C1 segment of cervical spinal cord (tissue), 14 donors: ENCODE measurements at places on chromosomes 1 and 21.
A peak's percentile ranks its signal among the peaks of the same experiment; 100 is the strongest.

DNA sequence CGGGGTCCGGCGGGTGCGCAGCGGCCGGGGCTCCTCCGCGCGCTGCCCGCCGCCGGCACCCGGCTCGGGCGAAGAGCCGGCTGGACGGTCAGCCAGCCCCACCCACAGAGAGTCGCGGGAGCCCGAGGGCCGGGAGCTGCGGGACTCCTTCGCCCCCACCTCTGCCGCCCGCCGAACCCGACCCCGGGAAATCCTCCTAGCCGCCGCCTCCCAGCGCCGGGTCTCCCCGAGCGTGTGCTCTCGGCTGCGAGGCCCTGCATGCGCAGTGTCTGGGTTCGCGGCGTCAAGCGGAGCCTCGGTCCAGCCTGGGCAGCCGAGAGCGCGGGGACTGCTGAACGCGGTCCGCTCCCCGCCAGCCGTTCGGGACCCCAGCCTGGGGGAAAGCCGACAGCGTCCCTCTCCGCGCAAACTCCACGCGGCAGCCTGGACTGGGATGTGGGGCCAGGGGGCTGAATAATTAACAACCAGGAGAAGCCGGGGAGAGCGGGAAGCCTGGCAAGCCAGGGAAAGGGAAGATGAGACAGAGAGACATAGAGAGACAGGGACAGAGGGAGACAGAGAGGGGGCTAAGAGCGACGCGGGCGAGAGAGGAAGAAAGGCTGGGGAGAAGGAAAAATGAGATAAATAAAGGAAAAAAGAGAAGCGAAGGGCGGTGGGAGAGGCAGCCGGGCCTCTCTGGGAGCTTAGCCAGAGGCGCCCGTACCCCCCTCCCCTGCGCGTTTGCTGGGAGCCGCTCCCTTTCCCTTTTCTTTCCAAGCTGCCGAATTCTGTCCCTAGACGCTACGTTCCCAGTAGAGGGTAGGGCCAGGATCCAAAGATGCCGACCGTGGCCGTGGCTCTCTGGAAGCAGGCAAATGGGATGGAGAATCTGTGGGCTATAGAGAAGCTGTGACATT, 64.2 kb downstream of the MEF2D start:
- no peak for DNase-seq

- no peak for DNase-seq
Observed at GRCh38 chr1:55928576-55928975, 650.8 kb downstream of the PLPP3 start.

DNA sequence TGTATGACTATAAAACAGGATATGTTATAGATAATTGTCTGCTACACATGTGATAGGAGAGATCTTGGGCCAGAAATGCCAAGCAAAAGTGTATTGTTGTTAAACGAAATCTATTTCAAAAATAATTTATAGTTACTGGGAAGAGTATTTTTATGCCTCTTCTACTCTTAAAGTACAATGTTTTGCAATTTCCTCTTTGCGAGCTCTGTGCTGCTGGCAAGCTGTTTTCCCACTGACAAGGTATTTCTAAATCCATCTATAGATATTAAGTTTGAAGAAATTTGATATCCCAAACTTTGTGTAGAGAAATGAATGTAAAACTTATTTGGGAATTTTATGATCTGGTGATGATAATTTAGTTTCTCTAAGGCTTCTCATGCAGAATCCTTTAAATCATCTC, 63.3 kb upstream of the PTGFR start:
- DNase-seq, result no peak

DNA sequence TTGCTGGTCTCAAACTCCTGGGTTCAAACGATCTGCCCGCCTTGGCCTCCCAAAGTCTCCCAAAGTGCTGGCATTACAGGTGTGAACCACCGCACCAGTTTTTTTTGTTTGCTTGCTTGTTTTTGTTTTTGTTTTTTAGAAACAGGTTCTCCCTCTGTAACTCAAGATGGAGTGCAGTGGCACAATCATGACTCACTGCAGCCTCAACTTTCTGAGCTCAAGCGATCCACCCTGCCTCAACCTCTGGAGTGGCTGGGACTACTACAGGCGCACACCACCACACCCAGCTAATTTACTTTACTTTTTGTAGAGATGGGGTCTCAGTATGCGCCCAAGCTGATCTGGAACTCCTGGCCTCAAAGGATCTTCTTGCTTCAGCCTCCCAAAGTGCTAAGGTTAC, 47.3 kb upstream of the USP1 start:
- DNase-seq, result no peak

- no peak for DNase-seq
Observed at GRCh38 chr1:202516434-202516877, 168.0 kb downstream of the PPP1R12B start.

GRCh38 chr1:181989261-181989920, 72.1 kb downstream of the ZNF648 start:
- DNase-seq, result no peak

- DNase-seq, result no peak
Observed at GRCh38 chr1:81710857-81711256, 89.9 kb upstream of the ADGRL2 start.

- DNase-seq, result no peak
Observed at GRCh38 chr1:226845624-226846023, 24.8 kb upstream of the PSEN2 start.

GRCh38 chr1:14495996-14496395, 102.5 kb upstream of the KAZN start:
- DNase-seq, result no peak

DNA sequence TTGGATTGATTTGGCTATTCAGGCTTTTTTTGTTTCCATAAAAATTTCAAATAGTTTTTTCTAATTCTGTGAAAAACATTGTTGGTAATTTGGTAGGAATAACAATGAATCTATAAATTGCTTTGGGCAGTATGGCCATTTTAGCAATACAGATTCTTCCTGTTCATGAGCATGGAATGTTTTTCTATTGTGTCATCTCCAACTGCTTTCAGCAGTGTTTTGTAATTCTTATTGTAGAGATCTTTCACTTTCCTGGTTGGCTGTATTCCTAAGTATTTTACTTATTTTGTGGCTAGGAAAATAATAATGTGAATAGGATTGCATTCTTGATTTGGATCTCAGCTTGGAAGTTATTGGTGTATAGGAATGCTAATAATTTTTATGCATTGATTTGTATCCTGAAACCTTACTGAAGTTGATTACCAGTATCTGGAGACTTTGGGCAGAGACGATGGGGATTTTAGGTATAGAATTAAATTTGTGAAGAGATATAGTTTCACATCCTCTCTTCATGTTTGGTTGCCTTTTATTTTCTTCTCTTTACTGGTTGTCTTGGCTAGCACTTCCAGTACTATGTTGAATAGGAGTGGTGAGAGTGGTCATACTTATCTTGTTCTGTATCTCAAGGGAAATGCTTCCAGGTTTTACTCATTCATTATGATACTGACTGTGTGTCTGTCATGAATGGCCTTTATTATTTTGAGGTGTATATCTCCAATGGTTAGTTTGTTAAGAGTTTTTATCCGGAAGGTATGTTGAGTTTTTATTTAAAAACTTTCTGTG, 57.3 kb downstream of the DRAM2 start:
- DNase-seq, result no peak

GRCh38 chr1:82562448-82562847, 761.7 kb downstream of the ADGRL2 start:
- no peak for DNase-seq

DNA sequence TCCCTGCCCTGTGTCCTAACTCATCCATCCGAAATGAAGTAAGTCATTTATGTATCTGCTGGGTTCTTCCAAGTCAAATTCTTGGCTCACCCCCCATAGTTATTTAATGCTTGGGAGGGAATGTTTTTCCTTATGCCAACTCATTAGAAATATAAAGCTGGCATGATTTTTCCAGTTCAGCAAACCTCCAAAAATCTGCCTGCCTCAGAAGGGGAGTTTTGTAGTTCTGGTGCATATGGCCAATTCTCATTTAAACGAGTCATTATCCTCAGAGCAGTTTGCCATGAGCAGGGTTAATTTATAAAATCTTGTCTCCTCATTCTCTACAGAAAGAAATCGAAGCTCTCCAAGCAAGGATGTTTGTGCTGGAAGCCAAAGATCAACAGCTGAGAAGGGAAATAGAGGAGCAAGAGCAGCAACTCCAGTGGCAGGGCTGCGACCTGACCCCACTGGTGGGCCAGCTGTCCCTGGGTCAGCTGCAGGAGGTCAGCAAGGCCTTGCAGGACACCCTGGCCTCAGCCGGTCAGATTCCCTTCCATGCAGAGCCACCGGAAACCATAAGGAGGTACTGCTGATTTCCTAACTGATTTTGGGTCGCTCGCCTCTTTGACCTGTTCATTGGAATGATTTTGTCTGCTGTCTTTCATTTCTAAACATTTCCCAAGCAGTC, 144.1 kb downstream of the DISC1 start:
- no peak for DNase-seq

GRCh38 chr1:223700942-223701637, 11.2 kb upstream of the CAPN2 start:
- DNase-seq, result no peak

DNA sequence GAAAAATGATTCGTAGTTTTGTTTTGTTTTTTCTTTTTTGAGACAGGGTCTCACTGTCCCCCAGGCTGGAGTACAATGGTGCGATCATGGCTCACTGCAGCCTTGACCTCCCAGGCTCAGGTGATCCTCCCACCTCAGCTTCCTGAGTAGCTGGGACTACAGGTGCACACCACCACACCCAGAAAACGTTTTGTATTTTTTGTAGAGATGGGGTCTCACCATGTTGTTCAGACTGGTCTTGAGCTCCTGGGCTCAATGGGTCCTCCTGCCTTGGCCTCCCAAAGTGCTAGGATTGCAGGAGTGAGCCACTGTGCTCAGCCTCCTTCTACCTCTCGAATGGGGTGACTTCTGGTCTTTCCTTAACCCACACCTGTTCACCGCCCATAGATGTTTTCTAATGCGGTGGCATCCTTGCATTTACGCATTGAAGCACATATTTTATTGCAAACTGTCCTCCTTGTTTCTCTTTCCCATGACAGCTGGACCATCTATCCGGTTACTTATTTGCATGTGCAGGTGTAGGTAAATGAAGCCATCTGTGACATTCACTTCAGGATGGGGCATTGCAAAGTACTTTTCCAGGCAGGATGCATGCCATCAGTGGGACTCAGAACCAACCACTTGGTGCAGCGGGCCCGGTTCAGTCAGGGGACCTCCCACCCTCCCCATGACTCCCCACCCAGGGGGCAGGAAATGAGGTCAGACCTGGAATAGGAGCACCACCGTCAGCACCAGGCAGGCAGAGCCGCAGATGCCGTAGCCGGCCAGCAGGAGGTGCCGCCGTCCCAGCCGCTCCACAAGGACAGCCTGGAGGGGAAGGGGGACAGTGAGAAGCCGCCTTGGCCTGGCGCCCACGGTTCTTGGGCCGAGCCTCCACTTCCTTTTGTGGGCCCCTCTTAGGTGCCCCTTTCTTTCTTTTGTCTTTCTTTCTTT, 16.5 kb downstream of the SLC2A7 start:
- no peak for DNase-seq

GRCh38 chr1:223887747-223888418, 42.1 kb upstream of the TP53BP2 start:
- no peak for DNase-seq

- no peak for DNase-seq
Observed at GRCh38 chr1:4794020-4794780, 139.8 kb downstream of the AJAP1 start.

GRCh38 chr1:18612073-18612472, 18.6 kb upstream of the PAX7 start:
- no peak for DNase-seq

DNA sequence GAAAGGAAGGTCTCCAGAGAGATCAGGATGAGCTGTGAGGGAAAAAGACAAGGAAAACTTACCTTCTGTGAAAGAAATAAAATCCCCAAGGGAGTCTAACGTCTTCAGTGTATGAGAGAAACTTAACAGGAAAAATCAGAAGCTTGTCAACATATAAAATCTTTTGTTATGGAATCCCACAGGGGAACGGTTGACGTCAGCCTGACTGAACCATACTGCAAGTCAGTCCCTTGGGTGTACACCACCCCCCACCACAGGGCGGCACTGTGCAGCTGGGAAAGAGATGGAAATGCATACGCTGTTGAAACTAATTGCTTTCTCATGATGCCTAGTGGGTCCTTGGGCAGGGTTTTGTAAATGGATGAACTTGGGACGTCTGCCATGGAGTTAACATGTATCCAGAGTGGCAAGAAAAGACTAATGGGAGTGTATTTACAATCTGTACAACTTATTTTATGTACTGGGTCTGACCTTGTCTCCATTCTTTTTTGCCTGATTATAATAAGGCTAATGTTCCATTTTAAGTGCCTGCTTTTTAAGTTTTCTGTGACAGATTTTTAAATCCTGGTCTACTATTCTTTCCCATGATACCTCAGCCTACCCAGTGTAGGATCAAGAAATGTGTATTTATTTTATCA, 22.7 kb downstream of the UTP25 start:
- no peak for DNase-seq

DNA sequence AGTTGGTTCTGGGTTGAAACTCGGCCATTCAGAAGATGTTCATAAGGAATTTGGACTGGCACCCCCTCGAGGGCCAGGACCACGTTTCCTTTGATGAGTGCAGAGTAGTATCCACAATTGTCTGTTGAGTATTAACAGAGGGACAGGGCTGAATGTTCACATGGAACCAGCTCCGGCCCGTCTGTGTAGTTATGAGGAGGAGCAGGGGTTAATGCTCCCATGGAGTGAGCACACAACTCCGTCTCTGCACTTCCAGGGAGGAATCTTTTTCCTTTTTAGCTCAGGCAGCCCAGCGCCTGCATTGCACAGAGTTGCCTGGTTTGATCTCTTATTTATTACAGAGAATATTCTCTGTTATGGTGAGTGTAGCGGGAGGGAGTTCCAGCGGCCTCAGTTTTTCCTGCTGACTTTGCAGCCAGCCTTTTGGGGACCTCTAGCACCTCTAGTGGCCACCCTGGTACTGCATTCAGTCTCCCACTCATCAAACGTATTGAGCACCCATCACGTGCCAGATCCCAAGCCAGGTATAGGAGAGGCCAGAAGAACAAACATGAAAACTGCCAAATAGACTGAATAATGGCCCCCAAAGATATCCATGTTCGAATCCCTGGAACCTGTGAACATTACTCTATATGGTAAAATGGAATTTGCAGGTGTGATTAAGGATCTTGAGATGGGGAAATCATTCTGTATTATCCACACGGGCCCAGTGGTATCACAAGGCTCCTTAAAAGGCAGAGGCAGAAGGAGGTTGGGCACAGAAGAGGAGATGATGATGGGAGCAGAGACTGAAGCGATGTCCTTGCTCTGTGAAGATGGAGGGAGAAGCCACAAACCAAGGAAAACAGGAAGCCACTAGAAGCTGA, 167.7 kb upstream of the CSF3R start:
- DNase-seq, result peak; percentile 6

GRCh38 chr1:33302325-33302724, 18.6 kb downstream of the A3GALT2 start:
- DNase-seq, result no peak

DNA sequence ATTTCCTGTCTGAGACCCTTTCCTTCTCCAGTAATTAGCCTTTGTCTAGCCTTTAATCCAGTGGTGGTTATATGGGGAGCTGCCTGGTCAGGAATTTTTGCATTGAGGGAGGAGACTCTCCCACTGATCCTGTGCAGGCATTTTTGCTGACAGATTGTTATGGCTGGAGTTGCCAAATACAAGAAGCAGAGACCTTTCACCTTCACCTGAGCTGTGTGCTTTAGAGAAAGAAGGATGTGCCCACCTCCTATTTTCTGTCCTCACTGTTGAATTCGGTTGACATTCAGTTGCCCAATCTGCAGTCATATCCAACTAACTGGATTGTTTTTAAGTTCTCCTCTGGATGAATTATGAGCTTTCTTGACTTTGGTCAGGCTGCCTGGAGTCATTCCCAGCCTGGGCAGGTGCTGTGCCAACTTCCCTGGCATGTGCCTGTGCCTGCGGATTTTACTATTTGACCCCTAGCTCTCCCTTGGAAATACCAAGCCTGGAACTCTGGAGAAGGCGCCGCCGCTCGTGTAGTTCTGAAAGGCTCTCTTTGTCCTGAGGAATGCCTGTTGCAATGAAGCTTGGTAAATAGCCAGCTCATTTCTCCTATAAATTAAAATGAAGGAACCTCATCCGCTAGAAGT, 143.9 kb downstream of the NOS1AP start:
- DNase-seq, result peak; percentile 59
